MM.1S (cell line): ENCODE measurements at places on chromosomes 12 and 14.

GRCh38 chr14:84750284-84750683 lies 779.7 kb upstream of the FLRT2 start:
- DNase-seq: no peak

- no peak for DNase-seq
Measured at GRCh38 chr14:106652494-106652893, 1126.1 kb downstream of the TMEM121 start.

GRCh38 chr14:24432259-24433131 lies 2.7 kb downstream of the KHNYN start:
- DNase-seq: no peak

DNA sequence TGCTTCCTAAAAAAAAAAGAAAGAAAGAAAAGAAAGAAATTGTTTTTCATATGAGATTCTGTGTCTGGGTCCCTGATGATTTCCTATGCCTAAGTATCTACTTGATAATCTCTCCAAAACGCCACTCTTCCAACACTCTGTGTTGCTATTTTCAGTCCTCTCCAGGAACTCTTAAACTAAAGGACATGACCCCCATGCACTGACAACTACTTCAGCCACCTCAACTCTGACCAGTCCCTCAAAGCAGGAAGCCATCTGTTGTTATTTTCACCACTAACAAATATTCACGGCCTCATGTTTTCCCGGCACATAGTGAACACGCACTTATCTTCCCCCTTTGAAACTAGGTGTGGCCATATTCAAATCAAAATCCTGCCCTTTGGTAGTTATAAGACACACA lies 259.3 kb downstream of the PPFIA2 start:
- no peak for DNase-seq

DNA sequence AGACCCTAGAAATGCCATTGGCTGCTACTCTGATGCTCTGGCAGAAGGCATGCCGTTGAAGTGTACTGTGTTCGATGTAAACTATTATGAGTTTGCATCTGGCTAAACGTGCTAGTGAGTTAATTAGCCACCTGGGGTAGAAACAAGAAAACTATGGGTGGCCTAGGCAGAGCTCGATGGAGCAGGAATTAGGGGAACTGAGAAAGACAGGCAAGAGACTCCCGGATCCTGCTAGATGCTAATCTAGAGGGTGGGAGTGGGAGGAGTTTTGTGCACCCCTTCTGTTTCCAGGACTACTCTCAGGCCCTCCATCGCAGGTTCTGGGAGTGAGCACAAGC lies 32.0 kb downstream of the TMEM63C start:
- no peak for DNase-seq

- no peak for DNase-seq
Measured at GRCh38 chr14:96139879-96140278, 64.8 kb upstream of the BDKRB2 start.

- DNase-seq: no peak
Measured at GRCh38 chr14:28142400-28143015, 624.1 kb upstream of the FOXG1 start.

DNA sequence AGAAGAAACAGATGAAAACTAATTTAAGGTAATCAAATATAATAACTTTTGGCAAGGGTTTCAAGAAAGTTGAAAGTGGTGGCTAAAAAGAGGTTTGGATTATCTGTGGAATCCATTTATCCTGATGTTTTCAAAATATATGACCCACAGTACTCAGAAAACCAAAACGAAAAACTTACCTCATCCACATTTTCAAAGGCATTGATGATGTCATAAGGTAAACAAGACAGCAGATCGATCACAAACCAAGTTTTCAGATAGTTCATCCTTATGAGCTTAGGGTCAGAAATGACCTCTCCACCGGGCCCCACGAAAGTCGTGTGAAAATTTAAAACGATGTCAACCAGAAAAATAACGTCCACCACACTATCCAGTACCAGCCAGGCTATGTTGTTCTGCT lies 64.6 kb downstream of the KCNH5 start:
- DNase-seq: no peak

GRCh38 chr14:30966415-30967363 lies 58.8 kb upstream of the AP4S1 start:
- no peak for DNase-seq

- no peak for DNase-seq
Measured at GRCh38 chr12:89289720-89290119, 62.6 kb downstream of the DUSP6 start.

GRCh38 chr12:49089821-49090773 lies 4.5 kb downstream of the DHH start:
- DNase-seq: peak; percentile 28

- no peak for DNase-seq
Measured at GRCh38 chr12:120286768-120287490, 4.8 kb downstream of the RNU4-2 start.

GRCh38 chr12:7146906-7147305 lies 16.7 kb downstream of the CLSTN3 start:
- DNase-seq: no peak

DNA sequence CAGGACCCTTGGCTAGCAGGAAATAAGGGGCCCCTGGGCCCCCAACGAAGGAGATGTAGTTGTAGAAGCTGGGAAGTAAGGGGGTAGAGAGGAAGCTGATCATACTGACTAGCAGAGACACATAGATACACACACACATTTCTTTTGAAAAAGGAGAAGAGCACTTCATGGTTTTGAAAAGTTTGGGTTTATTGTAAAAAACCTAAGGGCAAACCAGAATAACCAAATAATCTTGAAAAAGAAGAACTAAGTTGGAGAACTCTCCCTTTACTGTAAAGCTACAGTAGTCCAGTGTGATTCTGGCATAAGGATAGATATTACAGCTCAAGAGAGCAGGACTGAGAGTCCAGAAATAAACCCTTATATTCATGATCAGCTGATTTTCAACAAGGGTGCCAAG lies 5.8 kb upstream of the HCAR3 start:
- DNase-seq: no peak

- DNase-seq: no peak
Measured at GRCh38 chr14:103279142-103280025, 54.7 kb upstream of the EIF5 start.

DNA sequence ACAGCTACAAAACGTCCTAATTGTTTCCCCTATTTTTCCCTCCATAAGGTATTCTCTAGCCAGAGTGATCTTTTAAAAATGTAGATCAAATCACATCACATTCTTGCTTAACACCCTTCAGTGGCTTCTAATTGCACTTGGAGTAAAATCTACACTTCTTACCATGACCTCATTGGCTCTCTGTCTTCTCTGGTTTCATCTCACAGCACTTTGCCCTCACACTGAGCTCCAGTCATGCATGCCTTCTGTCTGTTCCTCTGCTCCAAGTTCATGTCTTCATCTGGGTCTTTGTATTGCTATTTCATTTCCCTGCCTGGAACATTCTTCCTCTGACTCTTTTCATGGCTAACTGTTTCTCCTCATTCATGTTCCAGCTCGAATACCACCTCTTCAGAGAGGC lies 220.4 kb upstream of the GARIN6 start:
- no peak for DNase-seq

DNA sequence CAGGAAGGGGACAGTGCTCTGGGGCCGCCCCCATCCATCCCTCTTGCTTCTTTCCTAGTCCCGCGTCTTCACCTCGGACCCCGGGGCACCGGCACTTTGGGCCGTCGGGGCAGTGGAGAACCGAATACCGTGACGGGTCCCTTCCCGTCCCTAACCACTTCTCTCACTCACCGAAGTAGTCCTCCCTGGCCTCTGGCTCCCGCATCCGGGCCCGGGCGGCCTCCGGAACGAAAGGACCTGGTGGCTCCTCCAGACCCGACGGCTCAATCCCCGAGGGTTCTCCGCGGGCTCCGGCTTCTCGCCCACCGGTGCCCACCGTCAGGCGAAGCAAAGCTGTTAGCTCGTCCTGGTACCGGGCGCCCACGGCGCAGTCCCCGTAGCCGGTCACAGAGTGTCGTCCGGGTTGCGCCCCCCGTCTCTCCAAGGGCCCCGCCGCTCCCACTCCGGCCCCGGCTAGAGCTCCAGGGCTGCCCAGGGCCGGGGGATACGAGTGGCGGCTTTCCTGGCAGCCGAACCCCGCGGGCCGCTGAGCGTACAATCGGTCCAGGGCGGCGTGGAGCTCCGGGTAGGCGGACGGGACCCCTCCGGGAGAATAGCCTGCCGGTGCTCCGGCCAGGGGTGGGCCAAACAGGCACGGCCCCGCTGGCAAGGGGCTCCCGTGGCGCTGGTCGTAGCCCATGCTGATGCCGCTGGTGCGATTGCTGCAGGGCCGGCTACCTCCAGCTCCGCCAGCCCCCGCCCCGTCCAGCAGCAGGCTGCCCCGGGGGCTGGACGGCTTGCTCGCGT lies 1.1 kb downstream of the AJUBA start:
- DNase-seq: no peak

DNA sequence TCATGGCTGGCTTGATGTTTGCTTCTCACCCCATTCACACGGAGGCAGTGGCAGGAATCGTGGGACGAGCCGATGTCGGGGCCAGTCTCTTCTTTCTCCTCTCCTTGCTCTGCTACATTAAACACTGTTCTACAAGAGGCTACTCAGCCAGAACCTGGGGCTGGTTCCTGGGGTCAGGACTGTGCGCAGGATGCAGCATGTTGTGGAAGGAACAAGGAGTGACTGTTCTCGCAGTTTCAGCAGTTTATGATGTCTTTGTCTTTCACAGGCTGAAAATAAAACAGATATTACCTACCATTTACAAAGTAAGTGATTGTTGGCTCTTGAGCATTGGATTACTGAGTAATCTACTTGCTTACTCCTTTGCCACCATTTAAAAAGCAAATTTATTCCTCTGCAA lies 170.6 kb downstream of the TMTC2 start:
- DNase-seq: no peak

DNA sequence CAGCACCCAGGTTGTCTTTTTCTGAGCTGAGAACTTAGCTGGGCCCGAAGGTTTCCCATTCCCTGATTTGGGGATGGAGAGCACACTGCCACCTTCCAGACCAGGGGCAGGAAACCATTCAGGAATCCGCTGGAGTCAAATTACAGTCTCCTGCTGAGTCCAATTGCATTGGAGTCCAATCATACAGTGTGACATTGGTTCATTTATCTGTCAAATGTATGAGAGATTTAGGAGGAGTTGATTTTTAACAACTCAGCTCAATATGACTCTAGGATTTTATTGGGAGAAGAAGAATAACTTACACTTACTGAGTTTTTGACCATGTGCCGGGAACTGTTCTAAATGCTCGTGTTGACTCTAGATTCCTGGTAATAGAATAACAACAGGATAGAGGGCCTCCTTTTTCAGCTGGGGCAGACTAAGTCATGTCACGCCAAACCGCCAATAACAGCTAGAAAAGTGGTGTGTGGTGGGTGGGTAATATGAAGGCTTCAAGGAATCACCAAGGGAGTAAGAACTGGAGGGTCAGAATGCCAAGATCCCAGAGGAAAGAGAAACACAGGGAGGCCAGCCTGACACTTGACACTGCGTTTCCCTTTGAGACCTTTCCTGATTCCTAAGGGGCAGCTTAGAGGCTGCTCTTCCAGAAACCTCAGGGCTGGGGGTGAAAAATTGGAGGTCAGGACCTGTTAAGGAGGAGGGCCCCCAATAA lies 11.5 kb downstream of the SYNDIG1L start:
- DNase-seq: no peak

DNA sequence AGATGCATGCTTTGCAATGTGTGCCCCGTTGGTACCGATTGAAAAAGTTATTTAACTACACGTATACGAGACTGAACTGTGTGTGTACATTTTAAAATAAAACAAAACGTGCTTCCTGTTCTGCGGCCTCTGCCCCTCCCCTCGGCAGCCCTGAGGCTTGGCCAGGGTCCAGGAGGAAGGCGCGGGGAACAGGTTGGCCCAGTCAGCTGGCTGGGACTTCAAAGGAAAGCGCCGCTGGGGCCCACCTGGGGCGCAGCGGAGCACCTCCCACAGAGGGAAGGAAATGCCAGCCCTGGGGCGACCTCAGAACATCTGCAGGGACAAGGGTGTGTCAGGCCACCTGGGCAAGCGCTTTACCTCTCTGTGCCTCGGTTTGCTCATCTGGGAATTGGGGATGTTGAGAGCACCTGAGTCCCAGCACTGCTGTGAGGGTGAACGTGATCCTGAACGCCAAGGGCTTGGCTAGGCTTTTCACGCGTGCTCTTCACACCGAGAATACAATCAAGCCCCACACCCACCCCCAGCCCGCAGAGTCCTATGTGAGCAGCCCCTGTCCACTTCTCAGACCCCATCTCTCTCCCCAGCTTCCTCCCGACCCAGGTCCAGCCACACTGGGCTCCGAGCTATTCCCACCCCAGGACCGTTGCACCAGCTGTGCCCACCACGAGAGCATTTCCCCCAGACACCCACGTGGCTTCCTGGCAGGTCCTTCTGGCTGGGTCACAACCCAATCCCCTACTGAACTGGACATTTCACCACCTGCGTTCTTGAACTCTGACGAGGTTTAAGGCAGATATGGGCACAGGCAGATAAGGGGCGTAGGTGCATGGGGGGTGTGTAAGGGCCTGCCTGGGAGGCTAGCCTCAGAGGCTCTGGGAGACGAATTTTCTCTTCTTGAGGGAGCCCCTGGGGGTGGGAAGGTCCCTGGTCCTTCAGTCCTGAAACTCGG lies 41.9 kb upstream of the NCOR2 start:
- DNase-seq: peak; percentile 94

DNA sequence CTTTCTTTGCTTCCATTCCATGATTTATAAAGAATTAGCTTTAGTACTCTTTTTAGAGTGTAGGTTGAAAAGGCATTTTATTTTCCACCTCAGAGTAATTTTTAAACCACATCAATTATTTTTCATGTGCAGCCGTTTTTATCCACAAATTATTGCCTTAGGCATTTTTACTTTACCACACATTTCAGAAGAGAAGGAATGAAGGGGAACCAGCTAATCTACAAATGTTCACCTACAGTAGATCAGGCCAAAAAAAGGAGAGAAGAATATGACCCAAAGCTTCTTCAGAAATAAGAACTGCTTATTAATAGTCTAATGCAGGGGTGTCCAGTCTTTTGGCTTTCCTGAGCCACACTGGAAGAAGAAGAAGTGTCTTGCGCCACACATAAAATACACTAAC lies 19.8 kb upstream of the NTN4 start:
- no peak for DNase-seq

- DNase-seq: no peak
Measured at GRCh38 chr12:76337583-76337982, 10.6 kb downstream of the BBS10 start.

GRCh38 chr14:35878272-35879150 lies 52.4 kb downstream of the BRMS1L start:
- no peak for DNase-seq

GRCh38 chr12:11158885-11159444 lies 12.0 kb upstream of the SMIM10L1 start:
- DNase-seq: no peak

GRCh38 chr12:65902500-65902899 lies 78.2 kb downstream of the HMGA2 start:
- DNase-seq: no peak

- no peak for DNase-seq
Measured at GRCh38 chr14:89219051-89219450, 198.0 kb downstream of the FOXN3 start.

GRCh38 chr12:122282061-122282460 lies 15.8 kb upstream of the VPS33A start:
- DNase-seq: no peak

- DNase-seq: no peak
Measured at GRCh38 chr12:7602277-7602676, 63.4 kb downstream of the APOBEC1 start.
